GOT3 (cell line): ENCODE measurements at places on chromosomes 7 and 10.

- no peak for DNase-seq
These were observed 68.4 kb downstream of the CDHR3 start for GRCh38 chr7:106031300-106032035.

- no peak for DNase-seq
These were observed 255.1 kb downstream of the OTUD1 start for GRCh38 chr10:23693925-23694324.

- no peak for DNase-seq
These were observed 366.1 kb downstream of the EXOC4 start for GRCh38 chr7:133618970-133619369.

DNA sequence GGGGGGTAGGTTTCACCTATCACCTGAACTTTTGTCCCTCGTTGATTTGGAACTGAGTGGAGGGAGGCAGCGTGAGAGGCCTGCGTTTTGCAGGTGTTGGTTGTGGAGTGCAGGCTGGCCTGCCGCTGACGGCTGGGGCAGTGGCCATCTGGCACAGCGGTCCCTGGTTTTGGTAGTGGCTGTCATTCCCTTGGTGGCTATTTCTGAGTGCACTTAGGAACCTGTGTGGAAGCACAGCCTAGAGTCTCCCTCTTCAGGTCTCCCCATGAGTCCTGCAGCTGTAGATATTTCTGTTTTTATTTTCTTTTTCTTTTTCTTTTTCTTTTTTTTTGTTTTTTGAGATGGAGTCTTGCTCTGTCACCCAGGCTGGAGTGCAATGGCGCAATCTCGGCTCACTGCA, 129.2 kb downstream of the CUL2 start:
- DNase-seq: no peak

GRCh38 chr10:118374404-118374803, 32.3 kb upstream of the FAM204A start:
- DNase-seq: no peak

- no peak for DNase-seq
These were observed 157.6 kb downstream of the GRK5 start for GRCh38 chr10:119364645-119365600.

DNA sequence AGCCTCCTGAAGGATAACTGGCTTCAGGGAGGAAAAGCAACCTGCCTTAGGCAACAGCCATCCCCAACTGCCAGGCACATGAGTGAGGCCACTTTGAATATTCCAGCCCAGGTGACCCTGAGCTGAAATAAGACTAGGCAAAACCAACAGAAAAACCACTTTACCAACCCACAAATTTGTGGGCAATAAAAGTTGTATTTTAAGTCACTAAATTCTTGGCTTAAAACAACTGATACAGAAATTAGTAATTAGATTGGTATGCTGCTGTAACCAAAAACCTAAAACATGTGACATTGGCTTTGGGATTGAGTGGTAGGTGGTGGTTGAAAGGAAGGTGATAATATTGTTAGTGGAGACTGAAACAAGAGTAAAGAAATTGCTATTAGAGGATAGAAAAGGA, 39.9 kb downstream of the ABCB4 start:
- no peak for DNase-seq

GRCh38 chr7:45506059-45506458, 68.1 kb upstream of the ADCY1 start:
- DNase-seq: no peak

GRCh38 chr7:54833001-54833467, 74.0 kb upstream of the SEC61G start:
- DNase-seq: no peak

- DNase-seq: no peak
These were observed 70.5 kb downstream of the SEMA3A start for GRCh38 chr7:84123965-84124547.

- DNase-seq: no peak
These were observed 395.9 kb downstream of the TFEC start for GRCh38 chr7:115634633-115635032.

DNA sequence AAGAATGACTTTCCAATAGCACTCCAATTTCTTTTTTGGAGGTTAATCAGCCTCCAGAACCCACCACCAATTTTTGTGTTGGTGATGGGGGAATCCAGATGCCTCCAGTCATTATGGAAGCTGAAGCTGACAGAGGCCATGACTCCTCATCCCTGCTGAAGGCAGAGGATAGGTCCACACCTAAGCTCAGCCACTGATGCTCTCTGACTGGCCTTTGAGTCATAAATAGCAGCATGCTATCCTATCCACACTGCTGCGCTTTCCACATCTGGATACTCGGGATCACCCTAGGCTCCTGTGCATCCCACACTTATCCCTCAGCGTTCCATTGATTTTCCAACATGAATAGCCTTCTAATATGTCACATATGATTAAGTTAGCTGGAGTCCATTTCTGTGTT, 124.2 kb downstream of the TES start:
- DNase-seq: no peak

DNA sequence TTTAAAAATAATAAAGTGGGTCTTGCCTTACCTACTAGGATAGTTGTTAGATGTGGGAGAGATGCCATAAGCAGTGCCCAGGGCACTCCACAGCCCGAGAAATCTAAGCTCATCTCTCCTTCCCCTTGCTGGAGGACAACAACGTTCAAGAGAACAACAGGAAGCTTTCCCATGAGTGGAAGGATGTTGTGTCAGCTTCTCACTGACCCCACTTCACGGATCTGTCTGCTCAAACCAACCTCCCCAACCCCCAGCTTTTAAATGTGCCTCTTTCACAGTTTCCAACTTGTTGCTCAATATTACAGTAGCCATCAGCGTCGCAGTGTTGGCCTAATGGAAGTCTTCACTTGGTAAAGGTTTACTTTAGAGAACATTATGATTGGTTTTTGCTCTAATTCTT, 72.1 kb downstream of the PTPRE start:
- DNase-seq: no peak

GRCh38 chr10:119477444-119477843, 65.1 kb downstream of the RGS10 start:
- DNase-seq: no peak

DNA sequence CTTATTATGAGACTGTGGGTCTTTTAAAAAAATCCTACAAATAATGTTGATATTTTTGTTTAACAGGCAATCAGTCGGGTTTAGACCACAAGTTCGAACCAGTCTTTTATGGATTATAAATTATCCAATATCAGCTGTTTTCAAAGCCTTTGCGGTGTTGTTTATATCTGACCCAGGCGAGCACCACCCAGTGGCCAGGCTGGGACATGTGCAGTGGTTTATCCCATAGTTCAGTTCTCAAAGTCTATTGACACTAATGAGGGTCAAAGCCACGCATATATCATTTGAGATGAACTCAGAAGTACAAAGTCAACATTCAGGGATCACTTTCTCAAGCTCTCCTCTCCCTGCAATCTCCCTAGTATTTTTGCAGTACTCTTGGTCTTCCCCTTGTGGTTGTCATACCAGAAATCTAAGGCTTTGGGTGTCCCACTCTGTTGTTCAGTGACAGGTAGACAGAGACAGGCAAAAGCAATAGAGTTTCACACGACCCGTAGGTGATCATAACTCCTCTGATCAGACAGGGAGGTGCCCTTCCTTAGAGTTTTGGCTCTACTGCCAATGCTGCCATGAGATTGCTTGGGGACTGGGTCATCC, 117.4 kb upstream of the POM121L12 start:
- no peak for DNase-seq

DNA sequence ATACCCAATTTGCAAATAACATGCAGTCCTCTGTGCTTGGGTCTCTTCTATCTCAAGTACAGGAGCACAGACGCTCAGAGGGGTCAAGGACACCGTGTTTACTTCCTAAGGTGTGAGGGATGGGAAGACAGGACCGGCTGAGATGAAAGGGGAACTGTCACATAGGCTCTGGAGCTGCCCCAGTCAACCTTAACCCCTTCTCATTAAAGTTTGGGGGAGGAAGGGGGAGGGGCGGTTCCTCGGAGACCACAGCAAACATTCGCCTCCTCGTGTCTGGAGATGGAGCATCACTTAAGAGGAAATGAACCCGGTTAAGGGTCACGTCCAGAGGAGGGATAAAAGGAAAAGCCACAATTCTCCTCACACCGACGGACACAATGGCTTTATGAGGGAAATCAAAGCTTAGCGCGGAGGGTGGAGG, 1.1 kb downstream of the SH3PXD2A start:
- no peak for DNase-seq

GRCh38 chr10:31701546-31701945, 227.1 kb downstream of the ARHGAP12 start:
- no peak for DNase-seq

GRCh38 chr7:125423458-125424155, 494.0 kb upstream of the POT1 start:
- no peak for DNase-seq
